Aorta (tissue), 5 donors: ENCODE measurements at places on chromosomes 3 and 15. TPM values are rescaled to one million over a fixed set of nuclear protein-coding genes. Genes with fewer than 3 reads are reported as not detected.

DNA sequence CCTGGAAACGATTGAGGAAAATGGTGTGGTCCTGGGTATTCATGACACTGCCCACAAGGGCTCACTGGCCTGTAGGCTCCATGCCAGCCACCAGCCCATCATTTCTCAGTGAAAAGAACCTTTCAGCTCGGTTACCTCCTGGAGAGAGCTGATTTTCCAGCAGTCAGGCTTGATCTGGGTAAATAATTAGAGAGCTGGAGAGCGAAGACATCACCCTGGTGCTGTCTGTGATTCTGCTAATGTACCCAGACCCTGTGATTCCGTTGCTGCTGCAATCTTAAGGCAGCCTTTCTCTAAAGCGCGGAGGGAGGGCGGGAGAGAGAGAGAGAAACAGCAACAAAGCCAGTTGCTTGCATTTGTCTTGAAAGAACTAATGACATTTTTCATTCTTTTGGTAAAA, 221.9 kb upstream of the TOPAZ1 start:
- no peaks in the 10 kb centered on the region for H3K36me3 ChIP-seq
- DNase-seq: no peak
- H3K27me3 ChIP-seq: no peaks in the 10 kb centered on the region
- no peaks in the 10 kb centered on the region for H3K4me1 ChIP-seq
- no peak overlapping the region for H3K4me3 ChIP-seq

DNA sequence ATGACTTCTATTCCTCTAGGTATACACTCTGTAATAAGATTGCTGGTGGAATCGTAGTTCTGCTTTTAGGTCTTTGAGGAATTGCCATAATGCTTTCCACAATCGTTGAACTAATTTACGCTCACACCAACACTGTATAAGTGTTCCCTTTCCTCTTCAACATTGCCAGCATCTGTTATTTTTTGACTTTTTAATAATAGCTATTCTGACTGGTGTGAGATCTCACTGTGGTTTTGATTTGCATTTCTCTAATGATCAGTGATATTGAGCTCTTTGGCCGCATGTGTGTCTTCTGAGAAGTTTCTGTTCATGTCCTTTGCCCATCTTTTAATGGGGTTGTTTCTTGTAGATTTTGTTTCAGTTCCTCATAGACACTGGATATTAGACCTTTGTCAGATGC, 12.8 kb downstream of the NXPE3 start:
- H3K27me3 ChIP-seq: no peaks in the 10 kb centered on the region
- H3K4me1 ChIP-seq: no peaks in the 10 kb centered on the region
- no peak for DNase-seq
- H3K27ac ChIP-seq: no peak overlapping the region
- H3K36me3 ChIP-seq: peaks cover 3% of the 10 kb centered on the region

GRCh38 chr3:191762323-191762960, 301.5 kb downstream of the PYDC2 start:
- no peaks in the 10 kb centered on the region for H3K36me3 ChIP-seq
- DNase-seq: no peak
- H3K27me3 ChIP-seq: no peaks in the 10 kb centered on the region
- H3K4me1 ChIP-seq: no peaks in the 10 kb centered on the region
- no peak overlapping the region for H3K4me3 ChIP-seq

EAF1 gene
- 7.5 TPM for polyA plus RNA-seq
